ENCODE measurements at places on chromosomes 12 and 14. TPM values are rescaled to one million over a fixed set of nuclear protein-coding genes. Genes with fewer than 3 reads are reported as not detected.

Gene TPH2
- total RNA-seq: not detected

Gene SMOC1
- 89.3 TPM for total RNA-seq

Gene SOAT2
- not detected for total RNA-seq

Gene GSC
- 1.1 TPM for total RNA-seq

- no peaks in the 10 kb centered on the region for H3K36me3 ChIP-seq
- H3K27me3 ChIP-seq: no peaks in the 10 kb centered on the region
- H3K27ac ChIP-seq: peak overlapping the region; percentile 67
- DNase-seq: no peak
These were observed 232.8 kb upstream of the SEL1L start for GRCh38 chr14:81766321-81766915.

- peaks cover 13% of the 10 kb centered on the region for H3K27me3 ChIP-seq
- no peak for DNase-seq
- H3K4me1 ChIP-seq: peaks cover 8% of the 10 kb centered on the region
These were observed 3.4 kb downstream of the DCTN2 start for GRCh38 chr12:57543581-57543980.

DNA sequence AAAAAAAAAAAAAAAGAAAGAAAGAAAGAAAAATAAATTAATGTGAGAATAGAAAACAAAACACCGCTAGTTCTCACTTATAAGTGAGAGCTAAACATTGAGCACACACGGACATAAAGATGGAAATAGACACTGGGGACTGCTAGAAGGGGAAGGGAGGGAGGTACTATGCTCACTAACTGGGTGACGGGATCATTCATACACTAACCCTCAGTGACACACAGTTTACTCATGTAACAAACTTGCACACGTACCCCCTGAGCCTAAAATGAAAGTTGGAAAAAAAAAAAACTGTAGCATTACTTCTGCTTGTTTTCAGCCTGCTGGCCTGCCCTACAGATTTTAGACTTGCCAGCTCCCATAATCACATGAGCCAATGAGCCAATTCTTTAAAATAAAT, 10.5 kb upstream of the PRMT5 start:
- no peak overlapping the region for H3K27ac ChIP-seq
- no peaks in the 10 kb centered on the region for H3K27me3 ChIP-seq
- H3K36me3 ChIP-seq: no peaks in the 10 kb centered on the region
- no peaks in the 10 kb centered on the region for H3K4me1 ChIP-seq
- DNase-seq: no peak
- no peak overlapping the region for H3K4me3 ChIP-seq

DNA sequence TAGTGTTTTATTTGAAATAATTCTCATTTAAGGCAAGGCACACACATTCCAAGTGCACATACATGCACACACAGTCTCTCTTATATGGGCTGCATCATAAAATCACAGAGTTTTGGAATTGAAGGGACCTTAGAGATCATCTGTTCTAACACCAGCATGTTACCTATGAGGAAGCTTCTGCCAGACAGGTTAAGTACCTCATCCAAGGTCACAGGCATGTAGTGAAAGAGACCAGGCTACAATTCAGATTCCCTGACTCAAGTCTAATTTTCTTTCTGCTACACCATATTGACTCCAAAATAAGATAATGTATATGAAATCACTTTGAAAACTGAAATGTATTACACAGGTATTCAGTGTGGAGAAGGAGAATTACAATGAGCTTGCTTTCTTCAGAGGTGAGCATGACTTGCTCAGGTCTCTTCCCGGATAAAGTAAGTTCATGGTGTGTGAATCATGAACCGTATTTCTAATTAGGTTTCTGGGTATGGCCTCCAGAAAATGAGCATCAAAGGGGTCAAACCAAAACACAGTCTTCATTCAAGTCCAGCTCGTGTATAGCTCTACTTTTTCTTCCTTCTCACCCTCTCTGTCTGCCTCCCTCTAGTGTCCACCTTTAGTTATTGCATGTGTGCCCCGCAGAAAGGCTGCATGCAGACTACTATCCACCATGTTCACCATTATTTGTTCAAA, 411.9 kb downstream of the FUT8 start:
- no peak overlapping the region for H3K27ac ChIP-seq
- H3K4me1 ChIP-seq: peaks cover 43% of the 10 kb centered on the region
- no peaks in the 10 kb centered on the region for H3K27me3 ChIP-seq
- peak; percentile 79 for DNase-seq

DNA sequence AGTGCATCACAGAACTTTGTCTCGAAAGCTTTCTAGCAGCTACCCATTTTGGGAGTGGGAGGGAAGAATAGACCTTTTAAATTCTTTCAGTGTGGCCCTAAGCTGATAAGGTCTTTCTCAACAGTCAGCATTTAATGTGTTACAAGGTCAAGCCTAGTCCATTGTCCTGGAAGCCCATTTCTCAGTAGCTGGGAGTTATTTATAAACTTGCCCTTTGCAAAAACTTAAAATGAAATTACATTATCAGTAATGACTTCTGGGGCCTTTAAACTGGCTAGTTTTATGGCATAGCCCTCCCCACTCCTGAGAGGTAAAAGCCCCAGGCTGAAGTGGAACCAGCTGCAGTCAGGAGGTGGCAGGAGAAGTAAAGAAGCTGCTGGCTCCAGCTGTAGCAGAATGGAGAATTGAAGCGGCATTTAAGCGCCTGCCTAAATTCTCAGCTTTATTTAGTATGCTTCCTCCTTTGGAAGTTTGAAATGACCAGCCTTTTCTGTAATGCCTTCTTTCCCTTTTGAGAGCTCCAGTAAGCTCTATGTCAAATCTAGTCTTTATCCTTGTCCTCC, 12.4 kb downstream of the COPZ1 start:
- peak overlapping the region; percentile 46 for H3K27ac ChIP-seq
- DNase-seq: peak; percentile 36
- H3K4me1 ChIP-seq: peaks cover 55% of the 10 kb centered on the region
- no peaks in the 10 kb centered on the region for H3K27me3 ChIP-seq
- no peak overlapping the region for H3K4me3 ChIP-seq

- no peaks in the 10 kb centered on the region for H3K4me1 ChIP-seq
- no peak overlapping the region for H3K4me3 ChIP-seq
- H3K27ac ChIP-seq: no peak overlapping the region
These were observed 37.9 kb upstream of the GALNT9 start for GRCh38 chr12:132367071-132367851.

DNA sequence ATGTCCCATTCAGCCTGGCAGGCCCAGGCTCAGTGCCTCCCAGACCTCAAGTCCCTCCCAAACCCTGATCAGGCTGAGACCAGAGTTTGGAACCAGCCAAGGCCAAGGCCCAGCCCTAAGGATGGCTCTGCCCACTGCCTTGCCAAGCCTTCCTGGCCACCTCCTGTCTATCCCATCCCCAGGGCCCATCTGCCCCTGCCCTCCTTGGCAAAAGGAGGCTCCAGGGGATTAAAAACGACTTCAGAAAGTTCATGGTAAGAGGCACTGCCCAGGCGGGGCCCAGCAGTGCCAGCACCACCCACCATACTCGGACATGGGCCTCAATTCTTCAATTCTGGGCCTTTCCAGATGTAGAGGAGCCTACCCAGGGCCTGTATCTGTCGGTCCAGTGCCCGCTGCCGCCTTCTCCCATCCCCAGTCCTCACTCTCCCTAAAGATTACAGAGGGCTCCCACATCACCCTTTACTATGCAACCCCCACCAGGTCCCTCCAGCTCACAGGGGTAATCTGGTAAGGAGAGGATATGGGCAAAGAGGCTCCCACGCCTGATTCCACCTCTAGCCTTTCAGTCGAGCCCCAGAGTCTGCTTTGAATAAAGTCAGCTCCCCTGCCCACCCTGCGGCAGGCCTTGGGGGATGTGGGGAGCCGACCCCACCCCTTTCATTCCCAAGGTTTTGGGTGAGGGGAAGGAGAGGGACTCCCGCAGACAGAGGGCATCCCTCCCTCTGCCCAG, 932 bp downstream of the ADCY6 start:
- no peak overlapping the region for H3K27ac ChIP-seq
- DNase-seq: peak; percentile 16
- peak overlapping the region; percentile 96 for H3K4me3 ChIP-seq
- H3K4me1 ChIP-seq: peaks cover 13% of the 10 kb centered on the region

DNA sequence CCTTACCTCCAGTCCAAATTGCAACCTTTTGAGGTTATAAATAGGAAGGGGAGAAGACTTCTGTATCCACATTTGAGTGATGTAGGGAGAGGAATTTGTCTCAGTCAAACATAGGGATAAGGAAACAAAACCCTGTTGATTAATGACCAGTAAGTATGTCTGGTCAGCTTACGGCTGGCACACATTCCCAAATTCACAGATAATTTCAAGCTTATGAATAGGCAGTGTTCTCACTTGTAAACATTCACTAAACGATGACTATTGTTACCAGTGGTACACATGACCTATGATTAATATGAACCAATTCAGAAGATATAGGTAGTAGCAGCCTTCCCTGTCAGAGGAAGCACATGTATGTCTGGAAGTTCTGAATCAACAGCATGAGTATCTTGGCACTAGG, 33.0 kb upstream of the SLC5A8 start:
- H3K4me3 ChIP-seq: no peak overlapping the region
- H3K27me3 ChIP-seq: no peaks in the 10 kb centered on the region
- H3K36me3 ChIP-seq: no peaks in the 10 kb centered on the region
- DNase-seq: no peak
- H3K4me1 ChIP-seq: no peaks in the 10 kb centered on the region

- H3K36me3 ChIP-seq: no peaks in the 10 kb centered on the region
- no peaks in the 10 kb centered on the region for H3K27me3 ChIP-seq
- no peak overlapping the region for H3K27ac ChIP-seq
- H3K4me3 ChIP-seq: no peak overlapping the region
- DNase-seq: no peak
- peaks cover 13% of the 10 kb centered on the region for H3K4me1 ChIP-seq
These were observed 404.9 kb upstream of the TMPO start for GRCh38 chr12:98110536-98110935.

DNA sequence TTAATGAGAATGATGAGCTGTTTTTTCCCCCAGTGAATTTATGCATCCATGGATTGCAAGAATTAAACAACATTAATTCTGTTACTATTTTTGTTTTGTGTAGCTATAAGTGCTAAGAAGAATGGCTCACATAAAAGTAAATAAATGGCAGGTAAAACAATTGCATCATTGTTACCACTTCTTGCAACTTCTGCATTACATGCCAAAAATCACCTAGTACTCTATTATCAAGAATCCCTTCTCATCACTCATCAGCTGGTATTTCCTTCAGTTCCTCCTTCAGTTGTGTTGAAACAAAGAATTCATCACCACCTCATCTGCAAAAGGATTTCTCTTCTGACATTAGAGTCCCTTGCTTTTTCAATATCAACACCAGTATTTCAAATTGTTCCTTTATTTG, 773 bp downstream of the A2M start:
- no peak for DNase-seq
- no peaks in the 10 kb centered on the region for H3K27me3 ChIP-seq
- no peak overlapping the region for H3K27ac ChIP-seq
- no peaks in the 10 kb centered on the region for H3K4me1 ChIP-seq
- H3K4me3 ChIP-seq: no peak overlapping the region

Measured in neural progenitor cell (in vitro differentiated cells).